Suppressor macrophage (primary cell): ENCODE measurements at places on chromosomes 4 and X.

DNA sequence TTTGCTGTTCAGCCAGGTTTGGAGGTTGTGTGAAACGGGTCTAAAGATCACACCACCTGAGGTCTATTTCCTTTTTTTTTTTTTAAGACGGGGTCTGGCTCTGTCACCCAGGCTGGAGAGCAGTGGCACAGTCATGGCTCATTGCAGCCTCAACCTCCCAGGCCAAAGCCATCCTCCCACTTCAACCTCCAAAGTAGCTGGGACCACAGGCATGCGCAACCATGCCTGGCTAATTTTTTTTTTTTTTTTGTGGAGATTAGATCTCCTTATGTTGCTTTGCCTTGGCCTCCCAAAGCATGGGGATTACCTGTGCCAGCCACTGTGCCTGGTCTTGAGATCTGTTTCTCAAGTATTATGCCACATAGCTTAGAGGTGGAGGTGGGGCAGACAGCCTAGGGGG, 49.2 kb upstream of the ELOVL6 start:
- no peak for DNase-seq

- no peak for DNase-seq
Measured at GRCh38 chr4:72935462-72935861, 134.1 kb downstream of the COX18 start.

DNA sequence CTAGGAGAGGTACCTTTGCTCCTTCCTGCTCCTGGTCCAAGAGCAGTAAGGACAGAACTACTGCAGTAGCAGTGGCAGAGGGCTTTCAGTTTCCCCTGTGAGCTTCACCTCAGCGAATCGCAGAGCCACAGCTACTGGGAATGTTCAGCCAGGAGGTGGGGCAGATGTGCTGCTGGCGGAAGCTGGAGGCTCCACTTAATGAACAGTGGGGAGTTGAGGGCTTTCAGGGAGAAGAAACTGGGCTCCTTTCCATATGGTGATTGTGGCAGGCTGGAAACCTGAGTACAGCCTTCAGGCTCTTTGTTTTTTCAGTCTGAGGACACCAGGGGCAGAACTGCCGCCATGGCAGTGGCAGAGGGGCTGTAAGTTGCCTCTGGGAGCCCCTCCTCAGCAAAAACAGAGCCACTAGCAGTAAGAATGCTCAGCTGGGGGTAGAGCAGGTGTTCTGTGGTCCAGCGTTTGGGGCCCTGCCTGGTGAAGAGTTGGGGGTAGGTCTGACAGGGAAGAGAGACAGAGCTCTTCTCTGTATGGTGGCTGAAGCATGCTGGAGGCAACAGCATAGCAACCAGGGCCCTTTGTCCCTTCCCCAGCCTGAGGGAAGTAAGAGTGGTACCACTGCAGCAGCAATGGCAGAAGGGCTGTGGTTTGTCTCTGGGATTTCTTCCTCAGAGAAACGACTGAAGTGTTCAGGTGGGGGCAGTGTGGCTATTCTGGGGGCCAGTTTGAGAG, 106.0 kb upstream of the GRXCR1 start:
- DNase-seq, result no peak

GRCh38 chr4:54908763-54909162, 216.6 kb downstream of the KDR start:
- DNase-seq, result no peak

- DNase-seq, result peak; percentile 50
Measured at GRCh38 chr4:115279330-115279729, 165.9 kb upstream of the NDST4 start.

GRCh38 chr4:78131403-78131802, 74.3 kb downstream of the FRAS1 start:
- DNase-seq, result no peak

GRCh38 chrX:150338615-150339014, 24.5 kb upstream of the MAMLD1 start:
- no peak for DNase-seq

DNA sequence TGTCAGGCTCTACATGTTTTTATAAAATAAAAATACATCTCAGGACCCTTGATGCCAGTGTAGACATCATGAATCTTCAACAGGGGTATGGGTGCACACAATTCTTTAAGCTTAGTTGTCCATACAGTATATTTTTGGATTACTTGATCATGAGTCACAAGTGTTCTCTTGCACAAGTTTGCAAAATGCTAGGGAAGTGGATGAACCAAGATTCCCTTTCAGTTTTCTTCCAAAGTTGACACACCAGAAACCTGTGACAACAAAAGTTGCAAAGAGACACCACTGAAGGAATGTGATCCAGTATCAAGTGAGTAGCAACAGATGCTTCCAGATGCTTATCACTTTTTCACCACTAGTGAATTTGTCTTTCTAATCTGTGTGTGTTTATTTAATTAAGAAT, 1021.2 kb downstream of the PCDH7 start:
- peak; percentile 31 for DNase-seq

GRCh38 chr4:76053730-76054129, 17.9 kb upstream of the CXCL11 start:
- DNase-seq, result no peak

DNA sequence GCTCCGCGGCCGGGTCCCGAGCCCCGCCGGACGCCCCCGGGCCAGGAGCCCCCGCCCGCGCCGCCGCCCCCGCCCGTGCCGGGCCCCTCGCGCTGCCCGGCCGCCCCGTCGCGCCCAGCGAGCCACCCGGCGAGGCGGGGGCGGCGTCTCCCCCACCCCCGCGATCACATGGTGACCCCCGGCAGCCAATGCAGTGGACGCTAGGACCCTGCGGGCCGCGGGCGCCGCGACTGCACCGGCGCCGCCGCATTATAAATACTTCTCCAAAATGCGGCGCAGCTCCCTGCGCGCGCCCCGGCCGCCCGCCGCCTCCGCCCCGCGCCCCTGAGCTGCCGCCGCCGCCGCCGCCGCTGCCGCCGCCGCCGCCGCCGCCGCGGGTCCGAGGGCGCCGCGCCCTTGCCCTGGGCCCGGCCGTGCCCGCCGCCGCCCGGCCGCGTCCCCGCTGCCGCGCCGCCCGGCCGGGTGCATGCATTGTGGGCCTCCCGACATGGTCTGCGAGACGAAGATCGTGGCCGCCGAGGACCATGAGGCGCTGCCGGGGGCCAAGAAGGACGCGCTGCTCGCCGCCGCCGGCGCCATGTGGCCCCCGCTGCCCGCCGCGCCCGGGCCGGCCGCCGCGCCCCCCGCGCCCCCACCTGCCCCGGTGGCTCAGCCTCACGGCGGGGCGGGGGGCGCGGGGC, at the start of gene NAT8L:
Gene NAT8L (plus strand): TSS at position 282 of the 680 bp plus-strand sequence. CDS start 185 bp downstream, at position 467.
- peak; percentile 58 for DNase-seq

GRCh38 chrX:44898411-44899221, 25.6 kb downstream of the KDM6A start:
- no peak for DNase-seq

GRCh38 chr4:73257234-73257633, 1.4 kb downstream of the ANKRD17 start:
- DNase-seq, result peak; percentile 86

GRCh38 chr4:144799486-144799885, 153.5 kb downstream of the HHIP start:
- no peak for DNase-seq

- no peak for DNase-seq
Measured at GRCh38 chr4:1231637-1232360, 17.1 kb downstream of the CTBP1 start.

- DNase-seq, result peak; percentile 74
Measured at GRCh38 chrX:48696909-48697727, 584 bp downstream of the SUV39H1 start.

- no peak for DNase-seq
Measured at GRCh38 chrX:36087366-36087765, 167.8 kb downstream of the CFAP47 start.

- no peak for DNase-seq
Measured at GRCh38 chr4:21728304-21728703, 220.3 kb downstream of the KCNIP4 start.

DNA sequence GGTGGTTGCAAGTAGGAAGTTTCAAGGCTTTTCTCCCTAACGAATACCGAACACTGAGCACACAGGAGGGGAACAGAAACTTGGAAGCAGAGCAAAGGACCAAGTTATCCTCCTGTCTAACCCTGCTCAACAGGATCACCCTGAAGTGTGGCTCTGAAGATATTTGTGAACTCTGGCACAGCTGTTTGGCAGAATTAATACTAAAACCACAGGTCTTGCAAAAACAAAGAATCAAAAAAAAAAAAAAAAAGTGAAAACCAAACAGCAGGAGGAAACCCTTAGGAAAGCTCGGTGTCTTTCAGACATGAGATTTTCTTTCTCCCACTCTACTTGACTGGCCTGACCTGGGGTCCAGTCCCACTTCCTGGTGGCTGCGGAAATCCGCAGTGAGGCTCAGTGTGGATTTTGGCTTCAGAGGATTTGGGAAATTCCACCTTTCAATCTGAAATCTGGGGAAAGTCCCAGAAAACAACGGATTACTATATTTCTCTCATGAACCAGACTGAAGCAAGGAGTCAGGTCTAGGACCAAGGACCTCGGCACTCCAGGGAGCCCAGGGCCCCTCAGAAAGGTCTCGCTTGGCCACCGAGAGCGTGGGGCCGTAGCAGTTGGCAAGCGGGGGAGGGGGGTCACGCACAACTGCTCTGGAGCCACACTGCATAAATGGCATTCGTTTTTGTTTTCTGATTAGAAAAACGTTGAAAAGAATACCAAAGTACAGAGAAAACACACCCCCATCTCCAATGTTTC, 867 bp downstream of the TIFA start:
- peak; percentile 43 for DNase-seq
